ENCODE measurements at places on chromosomes 7 and 10. TPM values are rescaled to one million over a fixed set of nuclear protein-coding genes. Genes with fewer than 3 reads are reported as not detected.

The LOXL4 gene
- total RNA-seq: 1.9 TPM

The HGF gene
- 2.2 TPM for total RNA-seq

The SOSTDC1 gene
- total RNA-seq: 23.2 TPM

The GHRHR gene
- total RNA-seq: not detected

The PSMC2 gene
- 51.4 TPM for total RNA-seq

The HNRNPH3 gene
- total RNA-seq: 8.2 TPM

The VAX1 gene
- total RNA-seq: not detected

The HOXA2 gene
- total RNA-seq: 2.7 TPM

The MARVELD1 gene
- 24.6 TPM for total RNA-seq

The TEX47 gene
- not detected for total RNA-seq

The PI4K2A gene
- 19.1 TPM for total RNA-seq

The OPN1SW gene
- total RNA-seq: not detected

The HOXA1 gene
- 3.2 TPM for total RNA-seq

The C10orf53 gene
- total RNA-seq: not detected

The DGKB gene
- 0.40 TPM for total RNA-seq

The NEUROG3 gene
- total RNA-seq: 0.64 TPM

The PPIA gene
- 996 TPM for total RNA-seq

The CYCS gene
- total RNA-seq: 129 TPM

The UNCX gene
- not detected for total RNA-seq

Data from transverse colon (tissue), 4 donors.